ENCODE measurements at places on chromosomes 6 and 20. TPM values are rescaled to one million over a fixed set of nuclear protein-coding genes. Genes with fewer than 3 reads are reported as not detected.

The RIPOR2 gene
- total RNA-seq, result 0.51 TPM

The TNXB gene
- total RNA-seq, result 63.9 TPM

DNA sequence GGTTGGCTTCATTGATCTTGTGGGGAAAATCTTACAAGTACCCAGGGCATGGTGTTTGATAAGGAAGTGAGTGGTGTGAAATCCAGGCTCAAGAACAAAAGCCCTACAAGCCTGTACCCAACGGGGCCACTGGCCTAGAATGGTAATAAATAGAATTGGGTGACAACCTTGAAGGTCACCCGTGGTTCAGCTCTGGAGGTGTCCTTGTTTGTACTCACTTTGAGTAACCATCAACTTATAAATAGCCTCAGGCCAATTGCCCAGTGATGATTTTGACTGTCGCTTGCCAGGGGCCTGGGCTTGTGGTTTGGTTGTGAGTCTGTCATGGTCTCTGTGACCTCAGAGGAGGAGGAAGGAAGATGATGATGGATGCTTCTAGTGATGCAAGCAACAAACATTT lies 87.8 kb downstream of the PHACTR3 start:
- DNase-seq, result no peak
- H3K27ac ChIP-seq, result no peak overlapping the region
- H3K36me3 ChIP-seq, result no peaks in the 10 kb centered on the region
- H3K27me3 ChIP-seq, result no peaks in the 10 kb centered on the region

GRCh38 chr6:148997865-148998264 lies 251.0 kb downstream of the UST start:
- H3K4me3 ChIP-seq, result no peak overlapping the region
- no peak overlapping the region for H3K27ac ChIP-seq
- no peaks in the 10 kb centered on the region for H3K27me3 ChIP-seq

- H3K4me1 ChIP-seq, result no peaks in the 10 kb centered on the region
- no peaks in the 10 kb centered on the region for H3K27me3 ChIP-seq
- peak overlapping the region; percentile 27 for H3K27ac ChIP-seq
- no peak overlapping the region for H3K4me3 ChIP-seq
Observed at GRCh38 chr6:47483516-47483852, 5.9 kb downstream of the CD2AP start.

DNA sequence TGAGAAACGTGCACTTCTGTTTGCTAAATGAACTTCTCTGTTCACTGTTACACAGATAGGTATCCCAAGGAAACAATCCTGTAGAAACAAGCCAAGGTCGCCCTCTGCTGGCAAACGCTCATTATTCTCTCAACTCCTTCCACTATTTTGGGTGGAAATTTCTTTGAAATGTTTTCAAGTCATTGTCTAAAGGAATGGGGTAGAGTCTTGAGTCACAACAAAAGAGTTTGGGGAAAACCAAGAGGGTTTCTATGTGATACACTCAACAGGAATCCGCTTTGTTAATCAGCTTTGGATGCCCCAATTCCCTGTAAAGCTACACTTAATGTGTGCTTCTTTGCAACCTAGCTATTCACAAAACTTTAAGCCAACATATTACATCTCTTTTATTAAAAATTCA lies 4.6 kb upstream of the RAE1 start:
- peak; percentile 67 for DNase-seq
- H3K27me3 ChIP-seq, result no peaks in the 10 kb centered on the region
- no peak overlapping the region for H3K4me3 ChIP-seq
- H3K4me1 ChIP-seq, result no peaks in the 10 kb centered on the region
- H3K36me3 ChIP-seq, result no peaks in the 10 kb centered on the region

GRCh38 chr20:52668626-52669025 lies 303.5 kb upstream of the TSHZ2 start:
- no peaks in the 10 kb centered on the region for H3K27me3 ChIP-seq
- no peak overlapping the region for H3K27ac ChIP-seq
- no peaks in the 10 kb centered on the region for H3K4me1 ChIP-seq
- H3K36me3 ChIP-seq, result no peaks in the 10 kb centered on the region
- DNase-seq, result no peak

The HLA-DPB1 gene
- total RNA-seq, result 5.4 TPM

The AFDN gene
- total RNA-seq, result 57.1 TPM

DNA sequence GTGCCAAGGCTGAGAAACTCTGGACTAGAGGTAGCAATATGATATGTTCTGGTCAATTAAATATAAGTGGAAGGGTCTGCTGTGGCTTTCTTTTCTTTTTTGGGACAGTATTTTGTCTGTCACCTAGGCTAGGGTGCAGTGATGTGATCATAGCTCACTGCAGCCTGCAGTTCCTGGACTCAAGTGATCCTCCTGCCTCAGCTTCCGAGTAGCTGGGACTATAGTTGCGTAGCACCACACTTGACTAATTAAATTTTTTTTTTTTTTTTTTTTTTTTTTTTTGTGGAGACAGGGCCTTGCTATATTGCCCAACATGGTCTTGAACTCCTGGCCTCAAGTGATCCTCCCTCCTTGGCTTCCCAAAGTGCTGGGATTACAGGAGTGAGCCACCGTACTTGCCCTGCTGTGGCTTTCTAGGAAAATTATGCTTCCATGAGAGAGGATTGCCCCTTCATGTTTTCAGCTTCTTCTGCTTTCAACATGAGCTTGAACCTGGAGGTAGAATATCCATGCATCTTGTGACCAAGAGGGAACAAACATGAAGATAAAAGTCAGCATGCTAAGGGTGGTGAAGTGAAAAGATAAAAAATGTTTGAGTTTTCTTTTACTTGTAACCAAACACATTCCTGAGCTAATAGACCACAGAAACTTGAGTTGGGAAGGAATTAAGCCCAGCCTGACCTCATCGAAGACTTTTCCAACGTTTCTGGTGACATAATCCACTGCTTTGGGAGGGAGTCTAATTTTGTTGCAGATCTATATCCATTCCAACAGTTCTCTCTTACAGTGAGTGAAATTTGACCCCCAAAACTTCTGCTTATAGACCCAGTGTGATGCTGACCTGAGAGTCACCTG lies 75.1 kb downstream of the CARMIL1 start:
- H3K36me3 ChIP-seq, result no peaks in the 10 kb centered on the region
- peaks cover 10% of the 10 kb centered on the region for H3K4me1 ChIP-seq
- H3K27ac ChIP-seq, result no peak overlapping the region
- H3K27me3 ChIP-seq, result no peaks in the 10 kb centered on the region
- no peak overlapping the region for H3K4me3 ChIP-seq
- peak; percentile 83 for DNase-seq

- no peaks in the 10 kb centered on the region for H3K27me3 ChIP-seq
- H3K4me3 ChIP-seq, result no peak overlapping the region
- H3K27ac ChIP-seq, result no peak overlapping the region
- no peak for DNase-seq
- H3K36me3 ChIP-seq, result no peaks in the 10 kb centered on the region
Observed at GRCh38 chr20:16069389-16070010, 503.7 kb downstream of the KIF16B start.

DNA sequence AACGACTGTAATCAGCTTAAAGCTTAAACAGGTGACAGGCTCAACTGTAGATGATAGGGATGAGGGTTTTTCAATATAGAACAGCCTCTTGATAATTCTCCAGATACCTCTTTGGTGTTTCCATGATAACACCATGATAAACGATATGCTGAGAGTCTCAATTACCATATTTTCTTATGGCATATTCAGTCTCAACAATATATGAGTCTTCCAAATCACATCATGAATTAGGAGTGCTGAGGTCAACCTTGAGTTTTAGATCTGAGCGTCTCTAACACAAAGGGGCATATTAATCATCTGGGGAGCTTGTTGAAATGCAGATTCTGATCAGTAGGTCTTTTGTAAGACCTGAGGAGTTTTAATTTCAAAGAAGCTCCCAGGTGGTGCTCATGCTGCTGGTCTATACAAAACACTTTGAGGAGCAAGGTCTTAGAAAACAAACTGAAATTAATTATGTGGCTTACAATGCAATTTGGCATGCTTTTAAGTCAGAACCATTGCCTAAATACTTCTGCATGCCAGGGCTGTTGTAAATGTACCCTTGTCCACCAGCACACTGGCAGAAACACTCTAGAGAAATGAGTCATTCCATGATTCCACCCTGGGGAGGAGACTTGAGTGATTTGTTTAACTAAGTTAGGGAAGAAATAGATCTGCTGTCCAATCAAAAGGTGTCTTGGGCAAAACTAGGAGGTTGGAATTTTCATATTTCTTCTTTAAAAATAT lies 49.6 kb downstream of the PTCHD4 start:
- DNase-seq, result peak; percentile 67
- H3K4me3 ChIP-seq, result no peak overlapping the region
- H3K27ac ChIP-seq, result no peak overlapping the region
- H3K36me3 ChIP-seq, result no peaks in the 10 kb centered on the region
